ENCODE measurements at places on chromosomes 2 and 18.

DNA sequence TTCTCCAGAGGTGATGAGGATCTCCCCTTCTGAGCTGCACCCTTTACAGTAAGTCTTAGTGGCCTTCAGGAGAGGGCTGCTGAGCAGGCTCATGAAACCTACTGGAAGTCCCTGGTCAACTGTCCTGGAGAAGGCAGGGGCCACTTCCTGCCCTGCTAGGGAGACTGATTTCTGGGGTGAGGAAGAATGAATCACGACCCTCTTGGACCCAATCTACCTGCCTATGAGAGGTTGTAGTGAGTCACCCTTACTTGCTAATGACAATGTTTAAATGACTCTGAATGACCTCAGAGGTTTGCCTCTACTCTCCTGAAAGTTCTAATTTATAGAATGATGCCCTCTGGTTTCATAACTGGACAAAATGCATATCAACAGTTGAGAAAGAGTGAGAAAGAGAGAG lies 79.4 kb upstream of the FAM136A start:
- no peak for DNase-seq

- DNase-seq, result no peak
These were observed 19.4 kb downstream of the CENPA start for GRCh38 chr2:26805241-26805676.

GRCh38 chr18:75134611-75134975 lies 74.3 kb downstream of the PTGR3 start:
- DNase-seq, result no peak

- DNase-seq, result no peak
These were observed 283.0 kb downstream of the TMX3 start for GRCh38 chr18:68431922-68432198.

- no peak for DNase-seq
These were observed 80.0 kb downstream of the GALR1 start for GRCh38 chr18:77329651-77330050.

- DNase-seq, result no peak
These were observed 89.8 kb upstream of the SMIM21 start for GRCh38 chr18:75517286-75517685.

- DNase-seq, result peak; percentile 67
These were observed 245.0 kb downstream of the PTGR3 start for GRCh38 chr18:74963820-74964446.

GRCh38 chr2:203718087-203718486 lies 11.6 kb downstream of the CD28 start:
- no peak for DNase-seq

GRCh38 chr18:77108001-77108692 lies 24.4 kb downstream of the MBP start:
- DNase-seq, result peak; percentile 93

DNA sequence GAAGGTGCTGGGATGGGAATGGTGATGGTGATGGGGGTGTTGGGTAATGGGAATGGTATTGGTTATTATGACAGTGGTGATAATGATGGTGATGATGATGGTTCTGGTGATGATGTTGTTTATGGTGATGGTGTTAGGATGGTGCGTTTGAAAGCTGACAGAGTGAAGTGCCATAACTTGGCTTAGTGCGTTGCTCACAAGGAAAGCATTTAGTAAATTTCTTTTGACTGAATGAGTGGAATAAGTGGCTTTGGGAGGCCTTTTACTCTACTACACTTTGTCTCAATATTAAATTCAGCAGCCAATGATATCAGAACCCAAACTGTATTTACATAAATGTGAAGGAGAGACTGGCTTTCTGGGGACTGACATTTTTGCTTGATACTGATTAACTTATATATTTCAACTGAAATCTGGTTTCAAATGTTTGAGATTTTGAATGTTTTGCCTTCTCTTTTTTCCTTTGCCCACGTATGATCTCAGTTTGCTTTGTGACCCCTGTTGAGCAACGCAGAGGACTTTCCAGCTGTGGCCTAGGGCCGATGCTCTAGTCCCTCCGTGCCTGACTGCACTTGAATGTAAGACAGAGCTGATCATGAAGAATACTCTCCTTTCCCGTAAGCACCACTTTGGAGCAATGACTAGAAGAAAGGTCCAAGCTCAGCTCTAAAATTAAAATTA lies 128.5 kb upstream of the SH3BP4 start:
- no peak for DNase-seq

GRCh38 chr2:74457129-74457548 lies 1.1 kb upstream of the WBP1 start:
- no peak for DNase-seq

- no peak for DNase-seq
These were observed 391.9 kb upstream of the RAB6C start for GRCh38 chr2:129587426-129588064.

DNA sequence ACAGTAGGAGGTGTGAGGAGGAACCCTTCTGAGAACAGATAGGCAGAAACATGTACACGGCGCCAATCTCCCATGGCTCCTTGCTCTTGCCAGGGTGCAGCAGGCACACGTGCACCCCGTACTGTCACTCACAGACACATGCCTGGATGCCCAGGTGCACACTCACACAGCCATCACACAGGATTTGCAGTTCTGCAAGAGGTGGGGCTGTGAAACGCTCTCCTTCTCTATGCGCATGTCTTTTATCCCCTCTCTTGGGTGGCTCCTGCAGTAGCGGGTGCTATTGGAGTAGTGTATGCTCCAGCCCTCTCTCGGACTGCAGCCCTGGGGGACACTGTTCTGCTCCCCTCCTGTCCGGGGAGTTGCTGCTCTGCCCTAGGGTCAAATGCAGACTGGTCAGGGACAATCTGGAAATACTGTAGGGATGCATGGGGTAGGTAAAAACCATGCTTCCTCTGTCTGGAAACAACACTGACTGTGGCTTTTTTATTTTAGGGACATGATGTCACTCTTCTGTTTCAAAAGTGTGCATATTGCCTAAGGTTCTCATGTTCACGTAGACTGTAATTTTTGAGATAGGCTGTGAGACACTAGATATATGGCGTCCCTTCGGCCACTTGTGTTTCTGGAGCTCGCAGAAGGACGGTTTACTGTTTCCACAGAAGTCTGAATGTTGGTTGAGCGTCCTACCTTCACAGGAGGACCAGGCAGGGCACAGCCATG lies 118.5 kb downstream of the PRKCE start:
- DNase-seq, result peak; percentile 84

GRCh38 chr2:151654085-151654484 lies 80.2 kb downstream of the NEB start:
- DNase-seq, result no peak

- DNase-seq, result peak; percentile 84
These were observed 20.2 kb upstream of the ACVR2A start for GRCh38 chr2:147824620-147825019.

GRCh38 chr2:165357758-165358157 lies 111.7 kb upstream of the CSRNP3 start:
- DNase-seq, result no peak

DNA sequence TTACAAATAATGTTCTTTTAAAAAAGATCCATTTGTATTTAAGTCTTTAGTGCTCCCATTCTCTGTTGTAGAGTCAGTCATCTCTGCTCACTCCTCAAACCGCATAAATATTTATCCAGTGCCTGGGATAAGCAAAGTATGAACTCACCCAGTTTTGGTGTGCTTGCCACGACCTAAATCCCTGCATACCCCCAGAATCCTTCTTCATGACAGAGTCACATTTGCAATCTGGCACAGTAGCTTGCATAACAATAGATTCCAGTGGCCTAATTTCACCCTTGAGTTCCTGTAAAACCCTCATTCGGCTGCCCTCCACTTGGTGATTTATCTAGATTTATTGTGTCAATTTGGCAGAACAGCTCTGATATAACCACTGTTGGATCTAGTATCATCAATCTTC lies 92.9 kb downstream of the DTNA start:
- no peak for DNase-seq

DNA sequence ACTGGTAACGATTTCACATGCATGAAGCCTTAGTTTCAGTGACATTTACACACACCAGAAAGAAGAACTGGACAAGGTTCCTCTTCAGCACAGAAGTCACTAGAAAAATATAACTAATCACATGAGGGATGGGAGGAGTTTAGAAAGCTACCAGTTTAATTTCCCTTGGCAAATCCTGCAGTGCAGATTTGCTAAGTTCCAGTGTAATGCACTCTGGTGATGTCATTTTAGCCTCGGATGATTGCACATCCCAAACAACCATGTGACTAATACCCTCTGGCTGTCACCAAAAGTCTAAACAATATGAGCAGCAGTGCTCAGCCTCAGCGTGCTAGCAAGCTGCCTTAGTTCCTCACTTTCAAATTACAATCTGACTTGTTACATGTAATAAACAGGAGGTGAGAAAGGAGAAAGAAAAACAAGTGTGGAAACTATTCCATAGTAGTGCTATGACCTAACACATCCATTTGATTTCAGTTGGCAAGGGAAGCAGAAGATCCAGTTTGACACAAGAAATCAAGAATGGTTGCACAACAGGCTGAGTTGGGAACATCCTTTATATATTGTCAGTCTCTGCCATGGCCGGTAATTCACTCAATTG lies 35.3 kb upstream of the PPP1CB start:
- peak; percentile 97 for DNase-seq

- no peak for DNase-seq
These were observed 357.4 kb downstream of the GALR1 start for GRCh38 chr18:77607087-77607486.

- no peak for DNase-seq
These were observed 199.6 kb downstream of the BCL11A start for GRCh38 chr2:60353863-60354262.

GRCh38 chr2:226638576-226638975 lies 161.0 kb downstream of the IRS1 start:
- DNase-seq, result no peak

DNA sequence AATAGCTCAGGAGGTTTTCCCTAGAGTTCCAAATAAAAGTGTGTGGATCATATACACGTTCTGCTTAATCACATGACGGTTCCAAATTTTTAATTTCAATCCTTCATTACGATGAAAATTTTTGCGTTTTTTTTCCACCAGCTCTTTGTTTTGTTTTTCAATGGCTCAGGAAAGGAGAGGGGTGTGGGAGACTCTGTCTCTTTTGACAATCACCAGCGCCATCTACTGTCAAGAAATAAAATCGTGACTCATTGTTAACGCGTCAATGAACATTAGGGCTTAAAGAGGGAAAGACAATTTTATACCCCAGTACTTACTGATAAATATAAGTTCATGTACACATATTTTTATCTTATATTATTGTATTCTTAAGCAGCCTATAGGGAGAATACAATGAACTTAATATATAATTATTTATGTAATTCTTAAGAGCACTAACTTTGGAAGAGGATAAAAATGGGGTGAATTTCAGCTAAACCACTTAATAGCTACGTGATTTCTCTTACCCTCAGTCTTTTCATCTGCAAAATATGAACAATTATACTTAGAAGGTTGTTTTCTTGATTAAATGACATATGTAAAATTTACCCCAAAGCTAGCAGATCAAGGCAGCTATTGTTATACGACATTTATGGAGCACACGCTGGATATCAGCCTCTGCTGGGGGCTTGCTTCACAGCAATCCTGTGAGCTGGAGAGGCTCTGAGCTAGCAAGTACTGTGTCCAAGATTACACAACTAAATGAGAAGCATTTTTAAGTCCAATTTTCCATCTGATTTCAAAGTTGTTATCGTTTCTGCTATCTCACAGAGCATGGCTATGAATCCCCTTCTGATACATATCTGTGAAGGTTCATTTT lies 47.4 kb upstream of the RMDN2 start:
- peak; percentile 78 for DNase-seq

GRCh38 chr2:98474979-98475632 lies 30.4 kb downstream of the INPP4A start:
- no peak for DNase-seq

GRCh38 chr2:100907832-100908231 lies 87.9 kb downstream of the NPAS2 start:
- peak; percentile 16 for DNase-seq

GRCh38 chr18:69658103-69658502 lies 257.4 kb downstream of the DOK6 start:
- DNase-seq, result no peak

GRCh38 chr2:234427081-234428061 lies 69.5 kb downstream of the ARL4C start:
- peak; percentile 44 for DNase-seq

DNA sequence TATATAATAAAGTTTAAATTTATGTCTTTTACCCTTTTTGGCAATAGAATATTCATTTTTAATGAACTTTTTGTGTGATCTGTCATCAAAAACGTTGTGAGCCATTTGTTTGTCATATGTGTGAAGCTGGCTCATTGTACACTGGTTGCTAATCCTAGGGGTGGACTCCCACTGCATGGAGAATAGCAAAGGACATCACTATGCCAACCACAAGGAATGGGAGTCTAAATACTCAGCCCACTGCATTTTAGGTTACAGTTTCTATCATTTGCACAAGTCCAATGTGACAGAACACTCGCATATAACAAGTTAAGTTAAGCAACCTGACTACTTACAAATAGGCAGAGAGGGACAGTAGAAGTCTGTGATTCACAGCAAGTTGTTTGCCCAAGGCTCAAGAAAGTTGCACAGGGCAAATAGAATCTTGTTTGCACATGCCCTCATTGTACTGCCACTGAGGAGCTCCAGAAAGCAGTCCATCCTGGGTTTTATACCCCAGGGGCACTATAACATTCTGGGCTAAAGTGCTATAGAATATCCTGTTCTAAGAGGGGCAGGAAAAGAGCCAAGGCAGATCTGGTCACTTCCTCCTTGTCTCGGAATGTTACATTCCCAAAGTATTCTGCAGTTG lies 545.9 kb upstream of the GCFC2 start:
- DNase-seq, result no peak
